ENCODE measurements at places on chromosomes 1 and 21.

DNA sequence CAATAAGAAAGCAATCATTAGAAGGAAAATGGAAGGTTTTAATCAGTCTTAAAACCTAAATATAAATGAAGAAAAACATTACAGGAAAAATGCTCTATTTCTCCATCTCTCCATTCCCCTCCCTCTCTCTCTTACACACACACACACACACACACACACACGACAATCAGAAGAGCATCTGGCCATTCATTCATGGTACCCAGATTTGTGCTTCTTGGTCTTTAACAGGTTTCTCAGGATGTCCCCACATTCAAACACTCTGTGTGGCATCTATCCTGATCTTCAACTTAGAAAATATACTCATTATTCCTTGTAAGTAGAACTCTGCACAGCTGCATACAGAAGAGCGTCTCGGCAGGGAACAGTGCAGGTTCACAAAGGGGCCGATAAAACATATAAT lies 779 bp downstream of the LRRC40 start:
- peak; percentile 12 for DNase-seq

DNA sequence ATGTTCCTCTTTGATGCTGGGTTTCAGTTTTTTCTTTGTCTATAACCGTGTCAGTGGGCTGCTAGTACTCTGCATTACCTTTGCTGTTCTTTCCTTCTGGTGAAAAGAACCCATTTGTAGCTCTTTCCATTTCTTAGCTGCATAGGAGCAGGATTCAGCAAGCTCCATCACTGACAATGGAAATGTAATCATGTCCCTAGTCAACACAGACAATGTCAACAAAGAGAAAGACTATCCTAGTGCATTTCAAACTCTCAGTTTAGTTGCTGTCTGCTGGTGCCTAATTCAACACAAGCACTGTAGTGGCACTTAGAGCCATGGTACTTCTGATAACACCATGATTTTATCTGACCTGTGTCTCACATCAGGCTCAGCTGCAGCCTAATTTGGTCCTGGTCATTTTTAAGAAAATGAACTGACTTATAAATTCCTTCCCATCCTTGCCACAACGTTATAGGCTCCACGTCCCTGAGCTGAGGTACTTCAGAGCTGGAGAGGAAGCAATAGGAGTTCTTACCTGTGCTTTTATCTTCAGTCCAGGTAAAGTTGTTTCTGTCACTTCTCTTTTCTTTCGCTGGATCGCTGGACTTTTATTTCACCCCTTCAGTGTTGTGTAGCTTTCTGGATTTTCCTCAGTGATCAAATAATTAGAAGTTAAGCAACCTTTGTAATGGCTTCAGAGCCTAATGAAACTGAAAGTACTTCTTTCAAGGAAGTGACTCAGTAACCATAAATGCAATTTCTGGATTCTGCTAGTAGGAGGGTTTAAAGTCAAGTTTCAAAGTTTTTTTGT lies at the start of gene GBP3:
Gene GBP3 (minus strand): TSS at position 700 of the 793 bp plus-strand sequence. CDS start 2,145 bp downstream, outside the sequence.
- DNase-seq = peak; percentile 52

- no peak for DNase-seq
These were observed 149.3 kb downstream of the ZC3H11B start for GRCh38 chr1:219463636-219464035.

DNA sequence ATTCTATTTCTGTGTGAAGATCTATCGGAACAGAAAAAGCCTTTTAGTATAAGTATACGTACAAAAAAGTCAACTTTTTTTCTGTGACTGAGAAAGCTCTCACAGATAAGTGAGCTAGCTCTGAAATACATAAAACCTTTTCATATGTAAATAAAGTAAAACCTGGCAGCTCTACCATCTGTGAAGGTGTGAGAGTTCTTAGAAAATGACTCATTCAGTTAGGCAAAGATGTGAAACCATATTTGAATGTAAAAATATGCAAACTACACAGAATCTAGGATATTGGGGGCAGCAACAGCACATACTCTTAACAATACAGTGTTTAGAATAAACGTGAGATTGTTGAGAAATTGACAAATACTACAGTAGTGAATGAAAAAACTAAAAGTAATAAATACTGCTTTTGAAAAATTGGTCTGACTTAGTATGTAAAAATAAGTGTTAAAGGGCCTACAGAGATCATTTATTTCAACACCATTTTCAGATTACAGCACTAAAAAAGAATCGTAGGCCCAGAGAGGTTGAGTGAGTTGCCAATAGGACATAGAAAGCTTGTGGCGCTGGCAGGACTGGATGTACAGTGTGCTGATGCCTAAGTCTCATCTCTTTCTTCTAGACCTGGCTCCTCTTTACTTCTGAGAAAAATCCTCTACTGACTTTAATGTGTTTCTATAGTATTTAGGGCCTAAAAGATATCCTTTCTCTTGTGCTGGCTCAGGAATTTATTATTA lies 19.8 kb downstream of the ATP6V1G3 start:
- no peak for DNase-seq

- DNase-seq = no peak
These were observed 4.0 kb downstream of the MX1 start for GRCh38 chr21:41429925-41430491.

GRCh38 chr21:32260130-32260529 lies 18.7 kb downstream of the MIS18A start:
- DNase-seq = no peak

DNA sequence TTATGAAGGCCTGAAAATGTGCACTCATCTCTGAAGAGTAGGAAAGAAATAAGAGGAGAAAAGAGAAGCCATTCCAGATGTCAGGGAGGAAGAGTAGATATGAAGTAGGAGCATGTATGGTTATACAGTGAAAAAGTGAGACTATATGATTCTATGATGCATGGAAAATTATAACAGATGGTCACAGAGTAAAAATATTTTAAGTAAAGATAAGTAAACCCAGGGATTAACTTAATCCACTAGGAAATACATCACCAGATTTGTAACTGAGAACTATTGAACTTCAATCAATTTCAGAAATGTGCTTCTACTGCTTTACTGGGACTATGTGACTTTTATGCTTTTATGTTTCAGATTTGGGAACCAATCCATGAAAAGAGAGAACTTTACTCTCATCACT lies at the start of gene OR10J1:
Gene OR10J1 (plus strand): TSS at position 301 of the 400 bp plus-strand sequence. CDS start 70 bp downstream, at position 371.
- DNase-seq = no peak

- no peak for DNase-seq
These were observed 55.5 kb downstream of the SIM2 start for GRCh38 chr21:36754241-36754898.

- DNase-seq = peak; percentile 73
These were observed 2.4 kb downstream of the SSX2IP start for GRCh38 chr1:84687714-84688462.

DNA sequence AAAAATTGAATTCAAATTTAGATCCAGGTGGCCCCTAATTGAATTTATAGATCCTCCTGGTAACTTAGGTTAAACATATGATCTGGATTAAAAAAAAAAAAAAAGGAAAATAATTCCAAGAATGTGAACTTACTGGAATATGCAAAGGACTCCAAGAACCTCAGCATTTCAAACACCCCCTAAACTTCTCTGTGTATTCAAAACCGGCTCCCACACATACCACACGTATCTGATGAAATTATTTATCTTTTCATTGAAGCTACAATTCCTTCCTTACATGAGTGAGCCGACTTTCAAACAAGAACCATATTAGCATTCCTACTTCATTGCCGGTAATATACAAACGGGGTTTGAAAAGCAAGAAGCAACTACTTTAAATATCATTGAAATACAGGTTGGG lies 61.4 kb upstream of the FMN2 start:
- no peak for DNase-seq

DNA sequence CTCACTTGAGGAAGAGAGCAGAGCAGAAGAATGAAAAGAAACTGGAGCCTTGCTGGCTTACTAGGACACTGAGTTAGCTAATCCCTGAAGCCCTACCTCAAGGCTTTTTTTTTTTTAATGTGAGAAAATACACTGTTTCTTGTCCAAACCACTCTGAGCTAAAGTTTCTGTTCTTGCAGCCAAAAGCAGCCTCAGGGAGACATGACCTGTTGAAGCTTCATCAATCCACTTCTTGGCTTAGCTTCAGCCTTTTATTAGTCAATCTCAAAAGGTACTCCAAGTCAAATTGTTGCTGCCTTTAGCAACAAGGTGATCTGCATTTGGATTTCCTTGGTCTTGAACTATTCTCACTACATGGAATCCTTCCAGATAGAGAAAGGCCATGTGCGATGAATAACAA lies 33.7 kb downstream of the CCDC185 start:
- DNase-seq = no peak

DNA sequence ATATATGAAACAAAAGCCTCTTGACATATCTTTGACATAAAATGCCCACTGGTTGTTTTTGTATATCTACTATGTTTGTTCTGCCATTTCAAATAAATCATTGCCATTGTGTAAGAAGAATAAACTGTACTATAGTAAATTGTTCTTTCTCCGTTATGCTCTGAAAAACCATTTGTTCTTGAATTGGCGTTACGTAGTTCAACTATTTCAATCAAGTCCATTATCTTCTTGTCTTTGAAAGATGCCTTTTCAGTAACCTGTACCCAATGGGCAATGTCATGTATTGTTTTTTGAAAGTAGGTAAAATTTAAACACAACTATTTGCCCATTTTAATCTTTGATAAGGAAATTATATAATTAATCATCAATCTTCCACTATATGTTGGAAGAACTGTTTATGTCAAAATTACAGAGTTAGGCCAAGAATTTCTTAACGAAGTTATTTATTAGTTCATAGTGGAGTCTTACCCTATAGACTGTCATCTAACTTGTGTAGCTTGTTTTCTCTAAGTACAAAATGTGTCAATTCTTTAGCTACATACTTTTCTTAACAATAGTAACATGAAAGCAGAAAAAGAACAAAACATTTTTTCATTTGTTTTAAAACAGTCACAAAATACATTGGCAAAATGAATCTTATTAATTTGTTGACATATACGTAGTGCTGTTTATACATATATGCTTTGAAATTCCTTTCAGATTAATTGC lies 294.8 kb downstream of the PTPRC start:
- peak; percentile 32 for DNase-seq

- DNase-seq = no peak
These were observed 133.7 kb downstream of the PTPN14 start for GRCh38 chr1:214417545-214418210.

DNA sequence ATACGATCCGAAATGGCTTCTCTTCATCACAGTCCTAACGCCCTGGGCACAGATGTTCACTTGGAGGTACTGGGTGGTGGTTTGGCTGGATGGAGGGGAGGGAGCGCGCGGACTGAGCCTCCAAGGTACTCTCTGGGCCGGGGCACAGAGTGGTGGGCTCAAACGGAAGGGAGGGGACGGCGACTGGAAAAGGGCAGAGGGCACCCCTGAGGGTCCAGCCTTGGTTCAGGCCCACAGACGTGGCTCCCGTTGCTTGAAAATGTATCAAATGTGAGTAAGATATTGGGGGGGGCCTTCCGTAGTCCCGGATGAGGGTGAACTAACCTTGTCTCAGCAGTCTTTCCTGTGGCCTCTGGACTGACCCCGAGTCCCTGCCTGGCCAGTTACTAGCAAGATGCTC lies 463 bp downstream of the IL12RB2 start:
- no peak for DNase-seq

GRCh38 chr1:184909019-184909418 lies 65.3 kb downstream of the NIBAN1 start:
- DNase-seq = no peak

GRCh38 chr1:81366173-81366572 lies 434.6 kb upstream of the ADGRL2 start:
- no peak for DNase-seq

DNA sequence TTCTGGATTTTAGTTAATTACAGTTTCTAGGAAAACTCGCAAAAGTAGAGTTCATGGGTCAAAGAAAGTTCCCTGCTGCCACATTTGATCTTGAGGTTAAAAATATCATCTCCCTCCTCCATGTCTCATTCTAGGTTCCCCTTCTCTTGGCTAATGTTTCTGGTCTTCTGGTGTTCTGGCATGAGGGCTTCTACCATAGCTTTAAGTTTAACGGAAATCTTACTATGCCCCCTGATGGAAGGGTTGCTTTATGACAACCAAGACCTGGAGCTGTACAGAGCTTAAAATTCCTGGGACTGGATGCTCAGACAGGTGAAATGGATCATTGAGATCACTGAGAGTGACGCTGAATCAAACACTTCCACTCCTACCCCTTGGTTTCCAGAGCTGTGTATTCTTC lies 1881.7 kb downstream of the MRPL39 start:
- no peak for DNase-seq

- DNase-seq = no peak
These were observed 12.7 kb upstream of the B3GALNT2 start for GRCh38 chr1:235516862-235517446.

GRCh38 chr1:49102752-49103151 lies 326.1 kb upstream of the BEND5 start:
- no peak for DNase-seq

- no peak for DNase-seq
These were observed 7.0 kb upstream of the MAST2 start for GRCh38 chr1:45796381-45796780.
